Foreskin fibroblast (primary cell): ENCODE measurements at places on chromosomes 3 and 15.

DNA sequence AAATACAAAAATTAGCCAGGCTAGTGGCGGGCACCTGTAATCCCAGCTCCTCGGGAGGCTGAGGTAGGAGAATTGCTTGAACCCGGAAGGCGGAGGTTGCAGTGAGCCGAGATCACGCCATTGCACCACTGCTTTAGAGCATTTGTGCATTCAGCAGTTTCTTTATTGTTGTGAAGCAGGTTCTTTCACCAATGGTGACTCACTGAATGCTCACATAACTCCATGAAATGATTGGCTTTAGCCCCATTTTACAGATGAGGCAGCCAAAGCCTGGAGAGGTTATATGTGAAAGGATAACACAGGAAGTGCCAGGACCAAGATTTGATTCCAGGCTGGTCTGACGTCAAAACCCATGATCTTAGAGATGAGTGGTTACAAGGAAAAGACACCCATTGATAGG, 195.2 kb downstream of the SLCO3A1 start:
- DNase-seq = no peak

DNA sequence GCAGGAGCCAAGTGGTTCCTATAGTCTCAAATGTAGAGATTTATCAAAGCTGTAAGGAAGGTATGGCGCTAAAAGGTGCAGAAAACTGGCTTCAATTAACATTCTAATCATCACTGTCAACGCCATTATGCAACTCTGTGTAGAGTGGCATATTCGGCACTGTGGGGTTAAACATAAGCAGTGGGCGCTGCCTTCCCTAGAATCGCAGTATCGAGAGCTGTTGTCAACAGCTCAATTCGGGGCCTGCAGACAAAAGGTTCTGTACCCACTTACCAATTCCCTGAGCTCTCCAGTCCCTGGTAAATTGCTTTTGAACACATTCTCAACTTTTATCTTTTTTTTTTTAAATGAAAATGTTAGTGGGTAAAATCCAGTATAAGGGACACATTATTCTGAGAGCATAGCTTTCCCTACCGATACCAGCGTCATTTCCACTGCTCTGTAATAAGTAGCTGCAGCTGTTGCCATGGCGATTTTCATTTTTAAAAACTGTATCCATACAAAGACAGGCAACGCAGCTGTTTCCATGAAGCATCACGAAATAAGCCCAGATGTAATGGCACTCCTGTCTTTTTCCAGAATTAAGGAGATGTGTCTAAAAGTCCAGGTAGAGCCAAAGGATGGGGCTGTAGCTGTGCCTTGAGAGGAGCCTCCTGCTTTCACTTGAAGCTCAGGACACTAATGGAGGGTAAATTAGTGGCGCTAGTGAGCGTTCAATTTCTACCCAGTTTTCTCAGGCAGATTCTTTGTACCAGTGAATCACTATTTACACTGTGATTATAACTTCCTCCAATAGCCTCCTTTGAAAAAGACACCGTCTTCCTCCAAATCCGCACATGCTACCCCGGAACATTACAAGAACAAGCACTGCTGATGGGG, 250.3 kb downstream of the SLC9A9 start:
- DNase-seq = no peak

DNA sequence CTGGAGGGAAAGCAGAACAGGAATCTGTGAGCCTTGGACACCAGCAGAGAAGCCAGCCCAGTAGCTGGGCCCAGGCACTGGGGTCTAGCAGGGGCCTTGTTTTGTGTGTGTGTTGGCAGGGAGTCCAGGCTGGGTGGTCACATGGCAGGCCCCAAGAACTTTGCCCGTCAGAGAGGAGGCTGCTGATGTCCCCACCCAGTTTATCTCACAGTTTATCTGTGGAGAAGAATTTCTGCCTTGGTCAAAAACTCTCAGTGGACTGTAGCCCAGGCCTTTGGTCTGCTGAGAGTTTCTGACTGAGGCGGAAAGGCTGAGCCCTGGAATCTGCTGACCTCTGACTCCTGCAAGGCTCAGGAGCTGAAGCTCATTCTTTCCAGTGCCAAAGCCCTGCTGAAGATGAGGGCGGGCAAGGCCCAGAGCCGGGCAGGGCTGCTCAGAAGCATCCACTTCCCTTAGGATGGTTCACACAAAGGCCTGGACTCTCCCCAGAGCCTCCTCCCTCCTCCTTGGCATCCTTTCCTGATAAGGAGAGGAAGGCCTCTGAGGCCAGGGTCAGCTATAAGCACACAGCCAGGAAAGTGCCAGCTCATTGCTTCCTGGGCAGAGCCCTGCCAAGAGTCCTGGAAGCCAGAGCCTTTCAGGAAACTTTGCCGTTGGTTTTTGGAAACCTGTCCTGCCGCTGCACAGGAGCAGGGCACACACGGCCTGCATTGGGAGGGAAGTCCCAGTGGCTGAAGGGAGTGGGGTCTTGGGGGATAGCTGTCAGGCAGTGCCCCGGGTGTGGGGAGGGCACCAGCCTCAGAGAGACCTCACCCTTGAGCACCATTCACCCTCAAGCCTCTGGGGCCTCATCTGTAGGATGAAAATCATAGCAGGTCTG, 37.2 kb upstream of the SLCO2A1 start:
- DNase-seq = no peak

GRCh38 chr15:68429691-68430470, 2.1 kb downstream of the ITGA11 start:
- no peak for DNase-seq

- peak; percentile 50 for DNase-seq
Measured at GRCh38 chr15:57923306-57923705, 142.2 kb downstream of the ALDH1A2 start.

GRCh38 chr3:45964139-45964538, 20.9 kb downstream of the CXCR6 start:
- DNase-seq = no peak

DNA sequence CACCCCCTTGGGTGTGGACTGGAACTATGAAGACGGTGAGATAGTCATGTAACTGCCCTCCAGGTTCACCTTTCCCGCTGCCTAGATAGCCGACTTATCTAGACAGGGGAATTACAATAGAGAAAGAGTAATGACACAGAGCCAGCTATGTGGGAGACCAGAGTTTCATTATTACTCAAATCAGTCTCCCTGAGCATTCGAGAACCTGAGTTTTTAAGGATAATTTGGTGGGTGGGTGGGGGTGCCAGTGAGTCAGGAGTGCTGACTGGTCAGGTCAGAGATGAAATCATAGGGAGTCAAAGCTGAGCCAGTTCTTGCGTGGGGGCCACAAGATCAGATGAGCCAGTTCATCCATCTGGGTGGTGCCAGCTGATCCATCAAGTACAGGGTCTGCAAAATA, 19.7 kb upstream of the DNAJC19 start:
- no peak for DNase-seq

DNA sequence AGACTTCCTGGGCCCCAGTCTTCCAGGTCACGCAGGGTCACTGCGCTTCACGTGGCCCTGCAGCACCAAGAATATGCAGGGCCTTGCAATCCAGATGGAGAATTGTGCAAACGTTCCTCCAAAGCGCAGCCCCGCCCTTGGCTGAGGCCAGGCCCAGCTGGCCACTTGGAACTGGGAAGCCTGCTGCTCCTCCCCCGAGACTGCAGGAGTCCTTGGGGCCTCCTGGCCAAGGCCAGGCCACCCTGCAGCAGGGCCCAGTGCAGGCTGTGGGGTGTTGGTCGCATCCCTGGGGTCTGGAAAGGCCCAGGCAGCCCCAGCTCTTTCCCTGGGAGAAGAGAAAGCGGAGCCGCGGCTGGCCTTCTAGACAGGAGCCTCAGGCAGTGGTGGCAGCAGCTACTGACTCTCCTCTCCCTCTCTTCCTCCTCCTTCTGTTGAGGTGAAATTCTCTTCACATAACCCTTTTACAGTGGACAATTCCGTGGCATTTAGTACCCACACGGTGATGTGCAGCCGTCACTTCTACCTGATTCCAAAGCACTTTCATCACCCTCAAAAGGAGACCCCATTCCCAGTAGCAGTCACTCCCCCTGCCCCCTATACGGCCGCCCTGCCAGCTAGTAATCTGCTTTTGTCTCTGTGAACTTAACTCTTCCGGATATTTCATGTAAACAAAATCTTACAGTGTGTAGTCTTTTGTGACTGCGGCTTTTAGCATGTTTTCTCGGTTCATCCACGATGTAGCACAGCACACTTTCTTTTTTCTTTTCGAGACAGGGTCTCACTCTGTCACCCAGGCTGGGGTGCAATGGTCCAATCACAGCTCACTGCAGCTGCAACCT, 103.9 kb downstream of the TMEM266 start:
- DNase-seq = peak; percentile 98

- DNase-seq = peak; percentile 21
Measured at GRCh38 chr3:70061096-70061495, 61.6 kb downstream of the SAMMSON start.

DNA sequence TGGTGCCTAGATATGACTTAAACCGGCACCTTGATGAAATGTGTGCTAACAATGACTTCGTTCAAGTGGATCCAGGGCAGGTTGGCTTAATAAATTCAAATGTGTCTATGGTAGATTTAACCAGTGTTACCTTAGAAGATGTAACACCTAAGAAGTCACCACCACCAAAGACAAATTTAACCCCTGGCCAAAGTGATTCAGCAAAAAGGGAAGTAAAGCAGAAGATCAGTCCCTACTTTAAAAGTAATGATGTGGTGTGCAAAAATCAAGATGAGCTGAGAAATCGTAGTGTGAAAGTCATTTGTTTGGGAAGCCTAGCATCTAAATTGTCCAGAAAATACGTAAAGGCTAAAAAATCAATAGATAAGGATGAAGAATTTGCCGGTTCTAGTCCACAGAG, 1.1 kb downstream of the FAN1 start:
- DNase-seq = no peak

DNA sequence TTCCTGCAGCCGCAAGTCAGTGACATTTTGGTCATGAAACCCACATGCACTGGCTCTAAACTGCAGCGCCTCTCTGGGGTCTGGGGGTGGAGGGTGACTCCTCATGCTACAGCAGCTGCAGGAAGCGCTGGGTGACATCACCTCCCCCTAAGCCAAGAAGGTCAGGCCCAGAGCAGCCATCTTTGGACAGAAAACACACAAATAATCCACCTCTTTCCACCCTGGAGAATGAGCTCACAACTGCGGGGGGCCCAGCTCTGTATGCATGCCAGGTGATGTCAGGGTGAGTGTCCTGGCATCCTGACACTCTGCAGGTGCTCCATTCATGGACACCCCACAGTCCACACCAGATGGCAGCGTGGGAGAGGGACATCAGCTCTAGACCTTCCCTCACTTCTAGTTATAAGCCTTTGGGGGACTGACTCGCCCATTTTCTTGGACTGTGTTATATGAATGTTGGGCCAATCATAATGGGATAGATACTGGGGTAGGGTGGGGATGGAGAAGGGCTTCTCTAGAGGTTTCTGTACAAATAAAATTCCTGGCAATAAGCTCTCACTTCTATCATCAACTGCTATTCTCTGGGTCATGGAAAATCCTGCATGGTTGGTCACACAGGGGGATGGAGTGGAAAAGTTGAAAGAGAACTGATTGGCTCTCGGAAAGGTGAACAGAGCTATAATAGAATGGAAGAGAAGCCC, 70.7 kb upstream of the THBS1 start:
- DNase-seq = no peak

DNA sequence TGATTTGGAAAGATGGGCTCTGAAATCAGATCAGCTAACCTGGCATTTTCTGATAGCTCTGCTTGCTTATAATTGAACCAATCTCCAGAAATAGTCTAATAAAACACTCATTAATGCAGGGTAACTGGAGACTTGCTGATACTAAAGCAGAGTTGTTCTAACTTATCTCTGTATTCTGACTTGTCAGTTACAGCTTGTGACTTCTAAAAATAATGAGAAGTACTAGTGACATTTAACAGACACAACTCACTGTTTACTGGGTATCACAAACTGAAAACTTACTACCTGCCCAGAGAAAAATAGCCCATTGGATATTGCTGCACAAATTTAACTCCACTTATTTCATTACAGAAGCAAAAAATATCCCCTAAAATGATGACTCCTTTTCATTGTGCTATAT, 24.0 kb upstream of the TRPM7 start:
- DNase-seq = no peak

DNA sequence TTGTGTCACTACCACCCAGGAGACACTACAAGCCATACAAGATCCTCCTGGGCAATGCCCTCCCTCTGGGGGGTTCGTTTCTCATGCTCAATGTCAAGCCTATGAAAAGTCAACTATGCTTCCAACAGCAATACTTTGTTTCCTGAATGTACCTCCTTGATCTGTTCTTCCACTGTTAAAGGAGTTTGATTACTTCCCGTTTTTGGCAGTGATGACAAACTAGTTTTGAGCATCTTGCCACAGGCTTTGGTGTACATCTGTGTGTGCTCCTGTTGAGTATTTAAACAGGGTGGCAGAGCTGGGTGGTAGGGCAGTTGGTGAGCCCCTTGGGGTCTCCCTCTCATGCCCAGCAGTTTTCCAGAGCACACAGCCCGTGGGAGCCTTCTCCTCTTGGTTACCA, 81.4 kb downstream of the IL12A start:
- DNase-seq = no peak

GRCh38 chr15:92266796-92267685, 126.6 kb upstream of the ST8SIA2 start:
- no peak for DNase-seq

DNA sequence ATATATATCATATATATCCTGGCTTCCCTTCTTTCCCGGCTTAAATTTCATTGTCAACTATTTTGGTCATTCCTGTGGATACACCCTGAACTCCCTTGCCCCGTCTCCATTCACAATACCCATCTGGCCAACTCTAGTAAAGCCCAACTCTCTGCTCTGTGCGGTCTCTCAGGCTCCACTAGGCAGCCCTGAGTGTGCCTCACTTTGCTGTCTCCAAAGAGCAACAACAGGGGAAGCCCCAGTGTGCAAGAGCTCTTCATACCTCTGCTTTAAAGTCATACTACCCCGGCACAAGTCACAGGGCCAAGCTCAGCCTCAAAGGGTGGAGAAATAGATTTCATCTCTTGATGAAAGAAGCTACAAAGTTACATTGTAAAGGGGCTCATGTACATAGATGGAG, 18.9 kb upstream of the FEM1B start:
- DNase-seq = no peak

GRCh38 chr3:31707286-31707685, 174.6 kb downstream of the STT3B start:
- DNase-seq = no peak

GRCh38 chr3:60886518-60886917, 364.7 kb downstream of the FHIT start:
- no peak for DNase-seq

DNA sequence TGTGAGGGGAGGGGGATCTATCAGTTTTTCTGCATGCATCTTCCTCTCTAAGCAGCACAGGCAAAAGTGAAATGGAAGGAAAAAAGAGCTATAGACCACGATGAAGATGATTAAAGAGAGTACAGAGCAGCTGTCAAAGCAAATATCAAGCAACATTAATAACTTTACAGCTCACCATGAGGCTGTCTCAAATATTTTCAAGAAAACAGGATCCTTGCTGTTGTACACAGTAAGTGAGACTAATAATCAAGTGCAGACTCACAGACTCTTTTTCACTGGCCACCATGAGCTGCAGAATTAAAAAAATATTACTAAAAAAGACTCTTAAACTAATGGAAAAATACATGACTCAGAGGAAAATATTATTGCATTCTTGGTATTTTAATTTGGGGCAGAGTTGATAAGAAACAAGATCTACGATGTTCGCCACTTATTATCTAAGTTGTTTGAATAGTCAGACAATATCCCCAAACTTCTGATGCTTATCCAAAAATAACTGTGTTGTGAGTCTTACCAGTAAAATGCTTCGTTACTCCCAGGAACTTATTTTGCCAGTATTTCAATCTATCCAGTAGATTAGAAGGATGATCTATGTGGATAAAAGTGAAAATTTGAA, 817.5 kb upstream of the ALCAM start:
- no peak for DNase-seq
